Cortex of kidney (tissue), 1 donor: ENCODE measurements at places on chromosomes 16 and 17.

DNA sequence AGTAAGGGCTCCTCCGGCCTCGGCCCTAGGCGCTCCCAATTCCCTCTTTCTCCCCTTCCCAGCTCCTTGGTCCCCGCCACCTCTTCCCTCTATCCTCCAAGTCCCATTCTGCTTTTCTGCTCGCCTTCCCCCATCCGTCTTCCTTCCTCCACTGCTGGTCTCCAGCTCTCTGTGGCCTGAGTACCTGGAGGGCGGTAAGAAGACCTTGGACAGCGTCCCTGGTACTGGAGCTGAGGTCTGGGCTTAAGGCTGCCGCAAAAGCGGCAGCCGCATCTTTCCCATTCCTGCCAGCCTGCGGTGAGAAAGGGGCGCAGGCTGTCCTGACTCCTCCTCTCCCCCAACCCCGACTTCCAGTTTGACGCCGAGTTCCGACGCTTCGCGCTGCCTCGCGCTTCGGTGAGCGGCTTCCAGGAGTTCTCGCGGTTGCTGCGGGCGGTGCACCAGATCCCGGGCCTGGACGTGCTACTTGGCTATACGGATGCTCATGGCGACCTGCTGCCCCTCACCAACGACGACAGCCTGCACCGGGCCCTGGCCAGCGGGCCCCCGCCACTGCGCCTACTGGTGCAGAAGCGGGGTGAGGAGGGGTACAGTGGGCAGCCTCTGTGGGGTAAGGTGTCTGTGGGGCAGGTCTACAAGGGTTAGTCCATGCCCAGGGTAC, 471 bp downstream of the PARD6A start:
- DNase-seq, result no peak

DNA sequence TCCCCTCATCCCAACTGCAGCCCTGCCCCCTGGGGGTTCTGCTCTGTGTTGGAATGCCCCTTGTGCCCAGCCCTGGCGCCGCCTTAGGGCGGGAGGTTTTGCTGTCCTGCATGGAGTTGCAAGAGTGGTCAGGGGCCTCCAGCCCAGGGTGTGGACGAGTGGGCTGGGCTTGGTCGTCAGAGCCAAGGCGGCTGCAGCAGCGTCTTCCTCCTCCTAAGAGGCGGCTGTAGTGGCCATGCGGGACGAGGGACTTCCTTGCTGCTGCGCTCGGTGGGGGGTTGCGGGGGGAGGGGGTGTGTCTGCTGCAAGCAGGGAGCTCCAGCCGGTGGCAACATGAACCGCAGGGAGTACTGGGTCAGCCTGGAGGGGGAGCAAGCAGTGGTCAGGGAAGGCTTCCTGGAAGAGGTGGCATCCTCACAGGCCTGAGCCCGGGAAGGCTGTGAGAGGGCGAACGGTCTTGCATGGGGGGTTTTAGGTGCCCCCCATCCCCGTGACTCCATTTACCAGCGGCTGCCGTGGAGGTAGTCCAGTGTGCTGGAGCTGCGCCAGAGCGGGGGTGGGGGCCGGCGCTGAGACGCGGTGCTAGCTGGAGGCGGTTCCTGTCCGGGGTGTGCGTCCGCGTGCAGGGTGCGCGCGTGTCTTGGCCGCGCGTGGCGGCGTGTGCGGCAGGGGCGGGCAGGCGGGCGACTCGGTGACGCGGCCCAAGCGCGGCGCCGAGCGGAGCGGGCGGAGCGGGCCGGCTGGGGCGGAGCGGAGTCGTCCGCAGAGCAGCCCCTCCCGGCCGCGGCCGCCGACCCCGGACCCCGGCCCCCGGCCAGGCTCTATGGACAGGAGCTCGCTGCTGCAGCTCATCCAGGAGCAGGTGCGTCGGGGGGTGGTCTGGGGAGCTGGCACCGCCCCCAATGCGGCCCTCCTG, at the start of gene RHBDL1:
RHBDL1 (plus strand) TSS at position 704 of the 916 bp plus-strand sequence; CDS start at position 824, 120 bp downstream.
- no peak for DNase-seq

DNA sequence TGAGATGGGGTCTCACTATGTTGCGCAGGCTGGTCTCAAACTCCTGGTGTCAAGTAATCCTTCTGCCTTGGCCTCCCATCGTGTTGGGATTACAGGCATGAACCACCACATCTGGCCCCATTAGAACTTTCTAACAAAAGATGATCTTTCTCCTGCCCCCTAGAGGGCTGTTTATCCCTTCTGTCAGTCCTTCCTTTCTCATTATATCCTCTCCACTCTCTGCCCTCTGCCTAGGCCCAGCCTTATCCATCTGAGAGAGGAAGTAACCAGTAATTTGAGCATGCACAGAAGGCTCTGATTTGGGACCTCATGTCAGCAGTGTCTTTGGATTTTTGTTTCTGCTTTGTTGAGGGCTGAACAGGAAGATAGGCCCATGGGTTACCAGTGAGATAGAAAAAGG, 4.4 kb upstream of the DHX40 start:
- DNase-seq, result no peak

DNA sequence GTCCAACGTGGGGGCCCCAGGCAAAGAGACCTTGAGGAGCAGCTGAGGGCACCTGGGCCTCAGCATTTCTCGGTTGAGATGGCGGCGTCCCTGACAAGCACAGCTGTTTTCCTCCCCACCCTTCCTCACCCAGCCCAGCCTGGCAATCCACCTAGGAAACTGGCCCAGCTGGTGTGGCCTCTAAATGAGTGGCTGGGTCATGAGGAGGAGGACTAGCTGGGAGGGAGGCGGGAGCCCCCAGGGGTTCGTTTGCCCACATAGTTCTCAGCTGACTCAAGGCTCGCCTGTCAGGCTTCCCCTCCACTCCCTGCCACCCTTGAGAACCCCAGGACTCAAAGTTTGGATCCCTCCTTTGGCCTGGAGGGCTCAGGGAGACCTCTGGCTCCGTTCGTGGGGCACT, 5.9 kb downstream of the RNF222 start:
- DNase-seq, result no peak

GRCh38 chr17:50072130-50072529, 16.2 kb downstream of the ITGA3 start:
- no peak for DNase-seq

DNA sequence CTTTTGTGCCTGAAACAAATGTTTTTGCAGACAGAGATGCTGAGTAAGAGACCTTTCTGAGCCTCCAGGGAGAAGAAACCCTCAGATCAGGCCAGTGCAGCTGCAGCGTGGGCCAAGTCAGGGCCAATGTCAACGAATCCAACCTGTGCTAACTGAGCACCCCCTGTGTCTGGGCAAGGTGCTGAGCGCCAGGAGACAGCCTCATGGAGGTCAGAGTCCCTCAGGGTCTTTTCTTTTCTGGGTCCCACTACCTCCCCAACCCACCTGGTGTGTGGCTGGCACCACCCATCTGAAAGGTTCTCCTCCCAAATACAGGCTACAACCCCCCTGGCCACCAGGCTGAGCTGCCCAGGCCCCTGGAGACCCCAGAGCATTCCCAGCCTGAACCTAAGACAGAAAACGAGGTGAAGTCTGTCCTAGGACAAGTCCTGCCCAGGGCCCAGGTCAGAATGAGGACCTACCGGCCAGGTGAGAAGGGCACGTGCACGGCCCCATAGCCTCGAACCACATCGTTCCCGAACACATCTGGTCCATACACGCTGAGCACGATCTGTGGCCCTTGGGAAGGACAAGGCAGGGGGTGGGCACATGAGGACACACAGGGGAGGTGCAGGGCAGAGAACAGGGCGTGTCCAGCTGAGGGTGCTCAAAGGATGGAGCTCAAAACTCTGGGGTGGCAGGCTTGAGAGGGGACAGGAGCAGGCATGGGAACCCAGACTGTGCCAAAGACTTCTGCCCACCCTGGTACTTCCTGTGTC, 15.0 kb downstream of the B9D1 start:
- no peak for DNase-seq
